ENCODE measurements at places on chromosomes 11 and 22.

DNA sequence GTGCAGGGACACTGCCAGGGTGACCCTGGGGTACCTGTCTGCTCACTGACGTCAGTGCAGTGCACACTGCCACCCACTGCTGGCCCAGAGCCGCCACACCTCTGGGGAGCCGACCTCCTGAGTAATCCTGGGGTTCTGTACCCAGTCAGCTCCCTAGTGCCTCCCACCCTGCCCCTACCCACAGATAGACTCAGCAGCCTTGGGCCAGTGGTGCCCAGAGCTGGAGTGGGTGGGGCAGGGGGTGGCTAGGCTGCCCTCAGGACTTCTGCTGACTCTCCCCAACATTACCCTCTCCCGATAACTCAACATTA lies 5.8 kb downstream of the NRXN2 start:
- DNase-seq: no peak

DNA sequence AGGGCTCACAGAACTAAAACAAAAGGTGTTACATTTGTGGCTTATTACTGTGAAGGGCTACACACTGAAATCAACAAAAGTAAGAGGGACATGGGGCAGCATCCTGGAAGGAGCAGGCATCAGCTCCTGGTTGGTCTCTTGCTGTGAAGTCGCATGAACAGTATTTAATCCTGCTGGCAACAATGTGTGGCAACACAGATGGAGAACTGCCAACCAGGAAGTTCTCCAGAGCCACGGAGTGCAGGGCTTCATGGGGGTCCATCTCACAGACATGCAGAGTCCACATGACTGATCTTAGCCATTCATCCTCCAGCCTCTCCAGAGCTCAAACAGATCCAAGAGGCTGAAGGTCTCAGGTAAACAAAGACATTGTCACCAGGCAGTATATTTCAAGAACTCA lies 32.8 kb upstream of the FGF3 start:
- no peak for DNase-seq

DNA sequence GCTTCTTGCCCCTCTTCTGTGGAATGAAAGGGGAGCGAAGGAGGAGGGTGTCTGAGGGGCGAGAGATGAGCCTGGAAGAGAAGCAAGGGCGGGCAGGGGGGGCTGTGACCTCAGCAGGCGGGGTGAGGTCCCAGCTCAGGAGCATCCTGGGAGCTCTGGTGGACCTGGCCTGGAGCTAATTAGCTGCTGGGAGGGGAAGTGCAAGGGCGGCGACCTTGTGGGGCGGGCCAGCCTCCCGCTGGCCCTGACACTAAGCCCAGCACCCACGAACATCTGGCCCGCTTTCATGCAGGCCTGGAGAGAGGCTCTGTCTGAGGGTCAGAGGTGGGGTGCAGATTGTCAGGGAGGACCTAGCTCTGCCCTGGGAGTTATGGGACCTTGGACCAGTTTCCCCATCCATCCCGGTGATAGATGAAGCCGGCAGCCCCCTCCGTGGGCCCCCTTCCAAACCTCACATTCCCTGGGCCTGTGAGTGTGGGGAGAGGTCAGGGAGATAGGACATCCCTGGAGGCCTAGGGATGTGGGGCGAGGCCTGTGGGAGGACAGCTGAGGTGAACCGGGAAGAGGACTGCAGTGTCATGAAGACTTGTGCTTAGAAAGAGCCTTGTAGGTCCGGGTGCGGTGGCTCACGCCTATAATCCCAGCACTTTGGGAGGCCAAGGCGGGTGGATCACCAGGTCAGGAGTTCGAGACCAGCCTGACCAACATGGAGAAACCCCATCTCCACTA lies 28.5 kb upstream of the CD82 start:
- no peak for DNase-seq

GRCh38 chr11:82996966-82997606 lies 74.6 kb downstream of the RAB30 start:
- DNase-seq: no peak

- no peak for DNase-seq
Measured at GRCh38 chr11:86115542-86116385, 46.9 kb upstream of the PICALM start.

- DNase-seq: no peak
Measured at GRCh38 chr11:65781962-65782815, 1.4 kb upstream of the AP5B1 start.

DNA sequence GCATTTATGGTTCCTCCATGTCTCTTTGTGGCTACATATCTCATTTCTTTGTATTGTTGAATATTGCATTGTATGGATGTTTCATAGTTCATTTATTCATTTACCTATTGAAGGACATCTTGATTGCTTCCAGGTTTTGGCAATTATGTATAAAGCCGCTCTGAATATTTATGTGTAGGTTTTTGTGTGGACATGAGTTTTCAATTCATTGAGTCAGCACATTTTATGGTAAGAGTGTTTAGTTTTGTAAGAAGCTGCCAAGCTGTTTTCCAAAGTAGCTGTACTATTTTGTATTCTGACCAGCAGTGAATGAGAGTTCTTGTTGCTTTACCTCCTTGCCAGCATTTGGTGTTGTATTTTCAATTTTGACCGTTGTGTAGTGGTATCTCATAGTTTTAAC lies 39.2 kb downstream of the KDM2A start:
- DNase-seq: no peak

- no peak for DNase-seq
Measured at GRCh38 chr11:133479209-133479608, 53.1 kb downstream of the OPCML start.

DNA sequence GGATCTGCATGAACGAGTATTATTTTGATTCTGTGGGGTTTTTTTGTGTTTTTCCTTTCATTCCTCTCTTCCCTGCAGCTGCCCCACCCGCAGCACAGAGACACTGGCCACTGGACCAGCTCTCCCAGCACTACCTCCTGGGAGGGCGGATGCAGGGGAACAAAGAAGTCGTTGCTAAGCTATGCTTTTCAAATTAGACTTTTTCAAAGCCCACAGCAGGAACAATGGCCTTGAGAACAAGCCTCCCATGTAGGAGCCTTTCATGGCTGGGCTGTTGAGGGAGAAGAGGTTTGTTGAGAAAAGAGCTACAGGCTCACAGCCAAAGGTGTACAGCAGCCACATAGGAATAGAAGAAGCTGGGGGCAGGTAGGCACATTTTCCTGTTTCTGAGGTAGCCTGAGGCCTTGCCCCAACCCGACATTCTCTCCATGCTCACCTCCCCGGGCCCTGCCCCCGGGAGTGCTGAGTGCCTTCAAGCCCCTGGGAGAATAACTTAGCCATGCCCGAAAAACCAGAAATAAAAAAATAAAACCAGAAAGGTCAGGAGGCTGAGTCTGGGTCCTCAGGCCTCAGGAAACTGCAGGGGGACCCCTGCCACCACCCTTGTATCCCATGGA lies 20.5 kb upstream of the SYT12 start:
- DNase-seq: peak; percentile 39

GRCh38 chr22:46411347-46411746 lies 75.8 kb downstream of the TRMU start:
- no peak for DNase-seq

GRCh38 chr11:76030286-76030685 lies 176.0 kb downstream of the WNT11 start:
- no peak for DNase-seq

- no peak for DNase-seq
Measured at GRCh38 chr11:87128372-87128771, 90.6 kb downstream of the TMEM135 start.
